ENCODE measurements at places on chromosomes 6 and 20.

DNA sequence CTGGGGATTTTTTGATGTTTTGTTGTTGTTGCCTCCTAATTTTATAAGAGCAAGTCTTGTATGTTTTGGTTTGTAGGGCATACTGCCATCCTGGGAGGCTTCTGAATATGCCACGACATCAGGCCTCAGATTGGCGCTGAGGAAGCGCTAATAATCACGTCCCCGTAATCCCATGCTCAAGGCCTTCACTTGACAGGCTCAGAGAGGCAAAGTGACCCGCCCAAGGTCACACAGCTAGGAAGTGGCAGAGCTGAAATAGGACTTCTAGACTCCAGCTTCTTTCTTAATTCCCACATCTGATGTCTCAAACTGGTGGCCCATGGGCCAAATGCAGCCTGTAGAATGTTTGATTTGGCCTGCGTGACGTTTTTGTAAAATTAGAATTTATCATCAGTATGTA, 73.5 kb upstream of the PTPN1 start:
- no peak for DNase-seq

GRCh38 chr6:89475101-89475500, 42.1 kb downstream of the ANKRD6 start:
- no peak for DNase-seq

GRCh38 chr6:127475823-127476176, 16.6 kb upstream of the KIAA0408 start:
- DNase-seq = no peak

DNA sequence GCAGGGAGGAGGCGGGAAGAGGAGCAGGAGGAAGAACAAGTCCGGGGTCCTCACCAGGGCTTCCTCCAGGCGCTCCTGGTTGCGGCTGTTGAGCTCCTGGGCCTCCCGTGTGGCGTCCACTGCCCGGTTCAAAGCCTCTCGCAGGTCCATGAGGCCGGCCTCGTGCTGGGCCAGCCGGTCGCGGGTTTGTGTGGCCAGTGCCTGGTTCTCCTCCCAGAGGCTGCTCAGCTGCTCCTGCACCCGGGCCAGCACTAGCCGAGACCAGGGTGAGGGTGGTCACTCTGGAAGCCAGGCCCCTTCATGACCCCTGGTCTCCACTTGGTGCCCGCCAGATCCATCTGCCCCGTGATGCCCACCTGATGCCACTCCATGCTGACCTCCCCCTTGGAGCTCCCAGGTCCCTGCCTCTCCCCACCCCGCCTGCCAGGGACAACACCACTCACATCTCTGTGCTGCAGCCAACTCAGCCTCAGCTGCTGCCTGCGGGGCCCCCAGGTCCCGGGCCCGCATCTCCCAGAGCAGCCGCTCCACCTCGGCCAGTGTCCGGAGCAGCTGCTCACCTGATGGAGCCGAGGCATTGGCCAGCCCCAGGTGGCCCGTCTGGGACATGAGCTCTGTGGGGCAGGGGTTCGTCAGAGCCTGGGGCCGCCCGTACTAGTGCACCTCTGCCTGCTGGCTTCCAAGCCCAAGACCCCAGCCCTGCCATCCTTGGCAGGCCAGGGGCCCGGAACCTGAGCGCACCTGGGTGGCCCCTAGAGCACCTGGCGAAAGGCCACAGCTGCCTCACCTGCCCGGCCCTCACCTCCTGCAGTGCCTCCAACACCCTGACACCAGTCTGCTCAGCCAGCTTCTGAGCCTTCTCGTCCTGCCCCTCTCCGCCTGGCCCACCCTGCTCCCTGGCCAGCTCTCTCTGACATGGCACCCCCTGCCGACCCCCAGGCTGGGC, 15.9 kb downstream of the ADRM1 start:
- DNase-seq = no peak

DNA sequence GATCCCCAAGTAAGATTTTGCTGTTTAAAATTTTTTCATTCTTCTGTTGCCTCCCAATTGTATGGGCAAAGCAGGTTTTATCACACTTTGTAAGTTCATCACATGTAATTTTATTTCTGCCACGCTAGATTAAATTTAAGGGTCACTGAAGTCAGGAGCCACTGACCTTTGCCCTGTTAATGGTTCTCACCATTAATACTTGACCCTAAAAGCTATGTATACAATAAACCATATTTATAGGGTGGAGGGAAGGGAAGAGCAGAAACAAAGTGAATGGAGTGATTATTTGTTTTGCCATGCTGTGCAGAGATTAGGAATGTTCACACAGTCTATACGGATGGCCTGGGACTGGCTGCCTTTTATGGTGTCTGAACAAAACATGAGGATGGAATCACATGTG, 186.7 kb downstream of the BMP2 start:
- no peak for DNase-seq

- no peak for DNase-seq
Measured at GRCh38 chr6:116514111-116514510, 2.7 kb downstream of the CALHM5 start.

DNA sequence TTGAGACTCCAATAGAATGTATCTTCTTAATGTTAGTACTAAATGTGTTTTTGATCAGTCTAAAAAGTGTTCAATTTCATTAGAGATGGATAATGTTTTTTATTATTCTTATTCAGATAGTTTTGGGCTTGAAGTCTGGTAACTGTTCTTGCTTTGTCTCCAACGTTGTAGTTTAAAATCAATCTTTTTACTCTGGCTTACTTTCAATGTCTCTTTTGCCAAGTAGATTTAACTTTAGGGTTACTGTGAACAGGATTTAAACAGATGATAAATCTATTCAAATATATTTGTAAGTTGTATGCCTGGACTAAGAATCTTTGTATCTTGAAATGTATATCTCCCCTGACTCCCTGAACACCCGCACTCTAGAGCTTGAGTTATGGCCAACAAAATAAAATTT, 51.1 kb downstream of the SGK1 start:
- no peak for DNase-seq

DNA sequence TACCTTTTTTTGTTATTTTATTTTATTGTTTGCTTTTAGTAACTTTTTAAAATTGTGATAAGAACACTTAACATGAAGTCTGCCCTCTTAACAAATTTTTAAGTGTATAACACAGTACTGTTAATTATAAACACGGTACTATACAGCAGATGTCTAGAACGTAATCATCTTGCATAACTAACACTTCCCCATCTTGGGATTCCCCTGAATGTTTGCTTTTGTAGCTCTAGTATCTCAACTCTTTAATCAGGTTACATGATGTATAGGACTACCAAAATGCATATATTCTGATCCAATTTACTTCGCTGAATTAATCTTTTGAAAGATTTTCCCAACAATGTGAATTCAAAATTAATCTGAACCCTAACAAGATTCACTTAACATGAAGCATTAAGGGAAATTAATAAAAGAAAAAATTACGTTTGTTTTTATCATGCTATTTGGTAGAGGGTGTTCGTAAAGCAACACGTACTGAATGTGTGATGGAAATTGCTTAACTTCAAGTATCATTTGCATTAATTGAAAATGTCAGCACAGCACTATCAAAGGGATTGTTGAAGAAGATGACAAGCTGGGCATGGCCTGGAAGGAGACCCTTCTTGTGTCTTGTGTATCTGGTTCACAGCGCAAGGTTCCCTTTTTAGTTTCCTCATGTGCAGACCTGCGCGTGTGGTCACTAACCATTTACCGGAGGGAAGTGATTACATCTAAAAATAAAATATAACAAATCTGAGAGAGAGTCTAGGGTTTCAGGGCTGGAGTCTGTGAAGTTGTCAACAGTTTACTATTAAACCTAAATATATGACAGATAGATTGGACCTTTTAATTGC, 15.2 kb downstream of the COL19A1 start:
- DNase-seq = no peak

DNA sequence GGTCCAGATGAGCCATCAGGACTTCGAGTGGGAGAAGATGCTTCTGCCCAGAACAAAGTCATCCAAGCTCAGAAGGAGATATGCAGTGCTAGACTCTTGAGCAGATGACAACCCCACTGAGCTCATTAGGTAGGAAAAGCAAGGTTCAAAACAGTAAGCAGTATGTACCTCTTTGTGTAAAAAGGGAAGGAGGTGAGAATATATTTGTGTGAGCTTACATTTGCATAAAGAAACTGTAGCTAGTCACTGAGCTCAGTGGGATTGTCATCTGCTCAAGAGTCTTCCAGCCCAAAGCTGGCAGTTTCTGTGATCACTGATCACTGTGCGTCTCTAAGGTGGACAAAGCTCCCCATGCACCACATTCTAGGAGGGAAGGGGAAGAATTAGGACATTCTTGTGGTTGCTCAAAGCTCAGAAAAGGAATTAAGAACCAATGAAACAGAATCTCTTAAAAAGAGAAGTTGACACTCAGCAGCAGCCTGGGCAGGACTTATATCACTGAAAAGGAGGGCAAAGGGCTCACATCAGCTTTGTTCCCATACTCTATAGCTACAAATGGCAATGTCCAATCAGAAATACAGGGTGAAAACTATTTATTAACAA, 90.0 kb upstream of the MAFB start:
- no peak for DNase-seq

DNA sequence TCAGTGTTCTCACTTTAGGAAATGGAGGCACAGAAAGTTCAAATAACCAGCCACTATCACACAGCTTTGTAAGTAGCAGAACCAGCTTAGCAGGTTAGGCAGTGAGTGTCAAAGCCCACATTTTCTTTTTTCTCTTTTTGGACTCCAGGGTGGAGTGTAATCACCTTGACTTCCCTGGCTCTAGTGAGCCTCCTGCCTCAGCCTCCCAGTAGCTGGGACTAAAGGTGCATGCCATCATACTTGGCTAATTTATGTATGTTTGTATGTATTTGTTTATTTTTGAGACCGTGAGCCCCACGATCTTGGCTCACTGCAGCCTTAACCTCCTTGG, 7.8 kb upstream of the NCOA3 start:
- DNase-seq = no peak

- peak; percentile 64 for DNase-seq
Measured at GRCh38 chr20:39264506-39265172, 302.5 kb downstream of the DHX35 start.

DNA sequence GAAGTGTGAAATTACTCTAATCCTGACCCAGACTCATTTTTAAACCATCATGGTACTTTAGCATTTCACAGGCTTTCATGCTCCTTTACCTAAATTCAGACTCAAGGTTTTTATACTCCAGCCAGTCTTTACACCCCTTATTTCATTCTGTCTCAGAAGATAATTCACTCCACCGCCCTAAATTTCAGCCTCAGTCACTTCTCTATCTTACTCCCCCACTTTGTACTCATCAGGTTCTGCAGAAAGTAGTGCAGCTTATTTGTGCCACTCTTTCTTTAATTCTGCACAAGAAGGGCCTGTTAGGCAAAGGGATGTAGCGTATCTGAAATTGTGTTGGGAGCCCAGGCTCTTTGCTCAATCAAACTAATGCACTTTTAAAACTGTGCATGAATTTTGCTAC, 205.5 kb downstream of the ARHGAP18 start:
- no peak for DNase-seq

DNA sequence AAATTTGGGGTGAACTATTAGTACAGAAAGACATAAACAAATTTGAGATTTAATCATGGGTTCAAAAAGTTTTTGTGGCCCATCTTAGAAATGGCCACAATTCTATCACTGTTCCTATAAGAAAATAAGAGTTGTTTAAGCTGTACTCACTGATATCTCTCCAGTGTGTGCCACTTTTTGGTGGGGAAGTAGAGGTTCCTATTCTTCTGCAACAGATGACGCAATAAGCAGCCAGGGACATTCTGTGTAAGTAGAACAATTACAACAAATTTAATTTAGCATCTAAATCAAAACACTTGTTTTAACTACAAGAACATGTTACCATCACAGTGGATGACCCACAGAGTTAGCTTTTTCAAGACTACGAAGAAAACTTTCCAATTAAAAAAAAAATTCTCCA, 9.9 kb downstream of the SERAC1 start:
- no peak for DNase-seq

DNA sequence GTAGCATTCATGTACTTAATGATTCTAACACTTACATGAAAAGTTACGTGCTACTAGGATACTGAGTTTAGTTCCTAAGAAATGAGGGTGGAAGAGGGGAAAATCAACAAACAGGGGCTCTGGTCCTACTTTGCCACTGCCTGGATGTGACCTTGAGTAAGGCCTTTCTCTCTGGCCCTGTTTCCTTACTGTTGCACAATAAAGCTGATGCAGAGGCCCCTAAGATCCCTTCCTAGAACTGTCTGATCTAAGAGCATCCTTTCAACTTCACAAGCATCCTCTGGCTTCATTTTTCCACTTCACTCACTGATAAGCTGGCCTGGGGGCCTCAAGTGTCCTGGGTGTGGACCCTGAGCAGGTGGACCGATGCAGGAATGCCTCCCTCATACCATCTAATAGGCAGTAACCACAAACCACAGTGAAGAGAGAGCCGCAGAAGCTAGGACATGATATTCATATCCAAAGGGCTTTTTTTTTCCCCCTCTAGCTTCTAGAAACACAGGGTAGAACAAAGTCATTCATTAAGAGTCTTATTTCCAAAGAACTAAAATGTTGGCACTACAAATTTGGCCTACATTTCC, 21.6 kb downstream of the FKBP1A start:
- no peak for DNase-seq

DNA sequence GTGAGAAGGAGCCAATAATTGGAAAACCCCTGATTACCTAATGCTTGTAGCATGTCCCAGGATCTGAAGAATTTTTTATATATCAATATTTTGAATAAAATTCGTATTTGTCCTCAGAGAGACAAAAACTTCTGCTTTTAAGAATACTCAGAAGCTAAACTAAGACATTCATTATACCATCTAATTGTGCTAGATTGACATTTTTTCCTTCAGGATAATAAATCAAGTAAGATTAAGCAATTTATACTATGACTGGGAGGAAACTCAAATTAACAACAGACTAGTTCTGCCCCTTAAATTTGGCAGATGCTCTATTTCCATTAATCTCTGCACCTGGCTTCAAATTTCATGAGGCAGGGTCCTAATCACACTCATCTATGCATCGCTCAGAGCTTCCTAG, 291.4 kb downstream of the PLCB1 start:
- no peak for DNase-seq

DNA sequence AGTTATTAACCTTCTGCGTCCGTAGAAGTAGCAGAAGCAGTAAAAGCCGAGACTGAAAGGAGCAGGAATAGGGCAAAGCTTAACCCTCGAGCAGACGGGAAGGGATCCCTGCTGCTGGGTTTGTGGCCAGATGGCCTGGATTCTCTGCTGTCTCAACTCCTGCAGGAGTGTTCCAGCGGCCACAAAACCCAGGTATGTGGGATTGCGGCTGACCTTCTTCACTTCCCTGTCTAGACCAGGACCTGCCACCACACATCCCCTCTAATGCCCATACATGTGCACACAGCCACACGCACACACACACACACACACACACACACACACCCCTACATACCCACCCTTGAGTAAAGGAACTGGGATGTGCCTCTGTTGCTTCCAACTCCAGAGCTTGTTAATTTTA, 33.1 kb upstream of the TNFRSF21 start:
- DNase-seq = no peak

GRCh38 chr6:4281341-4282293, 146.2 kb upstream of the ECI2 start:
- peak; percentile 69 for DNase-seq

DNA sequence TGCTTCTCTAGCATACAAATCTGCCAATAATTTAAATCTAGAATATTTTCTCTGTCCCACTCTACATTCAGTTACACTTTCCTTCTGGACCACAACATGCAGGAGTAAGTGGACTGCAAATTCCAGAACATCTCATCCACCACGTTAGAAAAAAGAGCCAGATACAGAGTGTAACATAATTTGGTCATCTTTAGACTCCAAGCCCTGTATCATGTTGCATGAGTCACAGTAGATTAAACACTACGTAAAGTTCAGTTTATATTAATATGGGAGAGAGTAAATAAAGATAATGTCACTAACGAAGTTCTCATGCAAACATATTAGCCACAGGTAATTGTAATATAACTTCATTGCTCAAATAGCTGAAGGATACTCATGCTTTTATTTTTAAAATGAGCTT, 327.0 kb downstream of the C6orf118 start:
- no peak for DNase-seq
